Globus pallidus (tissue), 1 donor: ENCODE measurements at places on chromosomes 3 and 15.

- DNase-seq: no peak
These were observed 27.9 kb downstream of the IQSEC1 start for GRCh38 chr3:13045241-13045903.

GRCh38 chr3:62876064-62876463, 848 bp upstream of the CADPS start:
- no peak for DNase-seq

DNA sequence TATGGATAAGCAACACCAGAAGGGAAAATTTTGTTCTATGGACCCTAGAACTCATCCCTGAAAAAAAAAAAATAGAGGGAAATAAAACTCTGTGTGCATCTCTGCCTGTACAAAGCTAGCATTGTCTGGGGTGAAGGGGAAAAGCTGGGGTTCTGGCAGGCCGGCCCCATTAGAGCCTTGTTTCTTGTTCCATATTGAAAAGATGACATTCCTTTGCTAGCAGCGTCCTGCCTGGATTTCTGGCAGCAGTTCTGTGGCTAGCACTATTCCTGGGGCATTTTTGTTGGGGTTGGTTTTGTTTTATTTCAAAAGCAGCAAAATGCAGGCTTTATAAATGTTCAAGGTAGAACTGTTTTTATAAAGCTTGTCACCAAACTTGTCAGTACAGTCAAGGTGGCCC, 45.2 kb downstream of the RARB start:
- DNase-seq: peak; percentile 57

GRCh38 chr3:190307164-190307545, 15.1 kb downstream of the CLDN1 start:
- DNase-seq: no peak

GRCh38 chr15:36884936-36885635, 215.3 kb downstream of the MEIS2 start:
- DNase-seq: no peak

DNA sequence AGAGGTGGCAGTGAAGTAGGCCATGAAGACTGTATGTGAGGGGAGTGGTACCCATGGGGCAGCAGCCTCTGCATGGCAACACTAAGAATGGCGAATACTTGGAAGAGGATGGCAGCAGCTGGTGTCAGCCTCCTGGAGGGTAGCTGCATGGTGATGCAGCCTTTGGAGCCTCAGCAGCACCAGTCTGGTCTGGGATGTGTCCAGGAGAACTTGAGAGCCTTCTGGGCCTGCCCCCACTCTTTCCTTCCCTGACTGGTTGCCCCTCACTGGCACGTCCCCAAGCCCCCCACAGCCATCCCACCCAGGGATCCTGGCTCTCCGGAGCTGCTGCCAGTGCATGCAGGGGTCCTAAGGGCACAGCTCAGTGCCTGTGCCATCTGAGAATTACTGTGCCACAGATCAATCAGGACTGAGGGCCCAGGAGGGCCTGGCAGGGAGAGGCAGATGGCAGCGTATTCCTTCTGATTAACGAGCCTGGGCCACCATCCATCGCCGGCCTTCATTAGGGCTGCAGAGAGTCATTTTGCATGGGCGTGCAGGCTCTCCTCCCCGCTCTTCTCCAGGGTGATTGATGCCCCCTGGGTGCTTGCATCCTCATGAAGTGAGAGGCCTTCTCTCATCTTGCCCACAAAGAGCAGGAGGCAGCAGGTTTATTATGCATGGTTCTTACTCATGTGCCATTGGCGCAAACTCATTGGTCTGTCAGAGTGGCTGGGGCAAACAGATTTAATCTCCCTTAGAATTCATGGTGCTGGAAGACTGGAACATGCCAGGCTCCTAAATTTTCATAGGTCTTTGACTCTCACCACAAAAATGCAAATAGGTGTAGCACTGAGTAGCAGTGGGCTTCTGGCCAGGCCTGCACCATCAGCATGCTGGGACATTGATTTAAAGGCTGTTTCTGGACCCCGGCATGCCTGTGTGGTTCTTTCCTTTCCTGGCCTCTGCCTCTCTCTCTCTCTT, 116.8 kb downstream of the EPHB1 start:
- DNase-seq: no peak

- peak; percentile 15 for DNase-seq
These were observed 319.2 kb downstream of the SLC9A9 start for GRCh38 chr3:143529018-143529478.

- no peak for DNase-seq
These were observed 59.8 kb upstream of the FHIT start for GRCh38 chr3:61311044-61311443.

DNA sequence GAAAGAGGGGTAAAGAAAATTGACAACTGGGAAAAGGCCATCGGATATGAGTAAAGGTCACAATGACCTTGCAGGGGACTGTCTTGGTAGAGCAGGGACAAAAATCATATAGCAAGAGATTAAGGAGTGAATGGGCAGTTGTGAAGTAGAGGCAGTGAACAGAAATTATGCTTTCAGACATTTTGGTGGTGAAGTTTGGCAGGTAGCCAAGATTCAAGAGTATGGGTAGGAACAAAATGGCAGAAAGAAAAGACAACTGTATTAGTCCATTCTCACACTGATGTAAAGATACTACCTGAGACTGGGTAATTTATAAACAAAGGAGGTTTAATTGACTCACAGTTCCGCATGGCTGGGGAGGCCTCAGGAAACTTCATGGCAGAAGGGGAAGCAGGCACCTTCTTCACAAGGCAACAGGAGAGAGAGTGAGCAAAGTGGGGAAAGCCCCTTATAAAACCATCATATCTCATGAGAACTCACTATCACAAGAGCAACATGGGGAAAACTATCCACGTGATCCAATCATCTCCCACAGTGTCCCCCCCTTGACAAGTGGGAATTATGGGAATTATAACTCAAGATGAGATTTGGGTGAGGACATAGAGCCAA, 84.0 kb downstream of the CGNL1 start:
- DNase-seq: no peak
